ENCODE measurements at places on chromosomes 1 and 21.

DNA sequence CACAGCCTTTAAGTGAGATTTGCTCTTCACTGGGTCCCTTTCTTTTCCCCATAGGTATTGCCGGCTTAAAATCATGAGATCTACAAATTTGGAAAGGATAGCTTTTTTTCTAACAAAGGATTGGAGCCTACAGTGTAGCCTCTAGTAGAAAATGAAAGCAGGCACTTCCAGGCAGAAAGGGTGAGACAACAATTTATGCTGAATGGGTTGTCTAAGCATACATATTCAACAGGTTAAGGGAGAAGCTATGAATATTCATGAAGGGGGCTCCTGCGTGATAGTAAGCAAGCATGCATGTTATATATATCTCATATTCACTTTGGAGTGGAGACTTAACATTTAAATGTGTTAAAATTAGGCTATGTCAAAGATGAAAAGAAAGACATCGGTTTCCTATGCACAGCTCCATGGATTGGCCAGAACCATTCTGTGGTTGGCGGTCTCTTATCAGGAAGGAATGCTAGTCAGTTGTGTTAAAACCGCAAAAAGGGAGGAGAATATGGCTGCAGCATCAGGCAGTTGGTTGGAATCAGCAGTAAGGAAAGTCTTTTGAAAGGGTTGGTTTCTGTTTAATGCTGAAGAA, 66.0 kb downstream of the VCAM1 start:
- DNase-seq = no peak

DNA sequence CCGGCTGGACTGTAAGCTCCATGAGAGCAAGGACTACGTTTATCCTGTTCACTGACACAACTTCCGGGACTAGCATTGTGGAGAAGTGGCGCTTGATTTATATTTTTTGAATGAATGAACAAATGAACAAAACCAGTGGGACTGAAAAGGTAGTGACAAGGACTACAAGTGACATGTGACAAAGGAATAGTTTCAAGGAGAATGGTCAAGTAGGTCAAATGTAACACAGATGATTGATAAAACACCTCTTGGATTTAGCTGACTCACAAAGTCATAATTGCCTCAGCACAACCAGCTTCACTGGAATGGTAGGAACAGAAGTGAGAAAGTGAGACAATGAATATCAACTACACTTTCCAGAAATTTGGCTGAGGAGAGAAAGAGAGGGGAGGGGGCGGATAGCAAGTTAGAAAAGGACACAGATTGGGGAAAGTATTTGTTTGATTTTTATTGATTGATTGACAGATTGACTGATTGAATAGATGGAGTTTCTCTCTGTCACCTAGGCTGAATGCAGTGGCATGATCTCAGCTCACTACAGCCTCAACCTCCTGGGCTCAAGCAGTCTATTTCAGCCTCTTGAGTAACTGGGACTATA, 14.2 kb downstream of the MTF1 start:
- no peak for DNase-seq

DNA sequence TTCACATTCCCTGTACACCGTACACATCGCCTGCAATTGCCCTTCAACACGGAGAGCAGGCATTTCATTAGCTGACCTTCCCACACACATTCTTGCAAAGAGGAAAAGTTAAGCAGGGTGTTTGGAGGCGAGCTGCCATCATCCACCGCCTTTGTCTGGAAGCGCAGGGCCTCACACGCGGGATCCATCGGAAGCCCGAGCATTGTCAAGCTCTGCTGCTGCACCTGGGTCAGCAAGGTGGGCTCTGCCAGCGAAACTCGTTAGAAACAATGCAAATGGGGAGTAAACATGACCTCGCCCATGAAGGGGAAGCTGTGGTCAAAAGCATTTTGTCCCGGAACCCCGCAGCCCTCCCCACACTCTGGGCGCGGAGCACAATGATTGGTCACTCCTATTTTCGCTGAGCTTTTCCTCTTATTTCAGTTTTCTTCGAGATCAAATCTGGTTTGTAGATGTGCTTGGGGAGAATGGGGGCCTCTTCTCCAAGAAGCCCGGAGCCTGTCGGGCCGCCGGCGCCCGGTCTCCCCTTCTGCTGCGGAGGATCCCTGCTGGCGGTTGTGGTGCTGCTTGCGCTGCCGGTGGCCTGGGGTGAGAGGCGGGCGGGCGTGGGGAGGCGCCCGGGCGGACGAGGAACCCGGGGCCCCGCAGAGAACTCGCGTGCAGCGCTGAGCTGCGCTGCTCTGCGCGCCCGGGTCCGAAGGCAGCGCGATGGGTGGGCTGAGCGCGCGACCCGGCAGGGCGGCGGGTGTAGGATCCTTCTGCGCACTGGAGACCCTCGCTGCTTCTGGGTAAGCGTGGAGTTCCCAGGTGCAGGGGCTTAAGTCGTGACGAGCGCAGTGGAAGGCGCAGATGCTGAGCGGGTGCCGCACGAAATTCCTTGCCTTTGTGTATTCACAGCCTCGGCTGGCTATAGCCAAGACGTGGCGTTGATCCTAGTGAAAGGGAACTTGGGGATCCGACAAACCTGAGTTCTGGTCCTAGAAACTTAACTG, at the start of gene CR1:
Gene CR1 (plus strand): TSS at position 357 of the 992 bp plus-strand sequence. CDS start 111 bp downstream, at position 468.
- DNase-seq = no peak

GRCh38 chr1:163130225-163130856, 61.2 kb downstream of the RGS4 start:
- no peak for DNase-seq

Data from epithelial cell of prostate (primary cell).